ENCODE measurements at places on chromosomes 6 and 20.

- DNase-seq, result no peak
Measured at GRCh38 chr6:16256781-16257180, 18.4 kb downstream of the GMPR start.

DNA sequence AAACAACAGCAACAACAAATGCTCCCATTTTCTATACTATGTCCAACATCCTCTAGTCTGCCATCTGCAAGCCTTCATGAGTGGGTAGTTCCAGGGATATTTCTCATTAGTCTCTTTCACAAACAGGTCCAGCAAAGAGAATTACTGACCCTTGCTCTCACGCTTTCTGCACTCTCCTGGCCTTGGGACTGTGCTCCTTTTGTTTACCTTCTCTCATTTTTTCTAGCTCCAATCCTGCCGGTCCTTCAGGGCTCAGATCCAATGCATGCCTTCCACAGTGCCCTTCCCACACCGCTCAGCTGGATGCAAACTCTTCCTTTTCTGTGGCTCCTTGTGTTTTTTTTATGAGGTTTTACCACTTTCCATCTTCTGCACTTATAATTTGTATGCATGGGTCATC lies 47.2 kb downstream of the ADTRP start:
- peak; percentile 37 for DNase-seq

GRCh38 chr20:10502098-10502526 lies 67.0 kb downstream of the SLX4IP start:
- DNase-seq, result no peak

DNA sequence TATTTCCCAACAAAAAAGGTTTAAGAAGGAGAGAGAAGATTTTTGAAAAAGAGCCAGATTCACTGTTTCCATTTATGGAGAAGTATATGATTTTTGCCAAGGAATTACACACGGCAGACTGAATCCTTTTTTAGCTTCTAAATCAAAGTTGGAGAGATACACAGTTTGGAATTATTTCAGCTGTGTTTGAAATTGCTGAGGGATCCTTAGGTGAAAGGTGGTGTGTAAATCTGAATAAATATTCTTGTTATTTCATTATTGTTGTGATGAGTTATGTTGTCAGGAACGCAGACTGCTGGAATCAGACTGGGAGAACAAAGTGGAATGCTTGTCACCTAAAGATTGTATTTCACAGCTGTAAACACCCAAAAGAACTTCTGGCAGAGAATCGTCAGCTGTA lies 168.5 kb upstream of the AKIRIN2 start:
- DNase-seq, result no peak

GRCh38 chr6:51398793-51399192 lies 580.1 kb downstream of the TFAP2B start:
- no peak for DNase-seq

DNA sequence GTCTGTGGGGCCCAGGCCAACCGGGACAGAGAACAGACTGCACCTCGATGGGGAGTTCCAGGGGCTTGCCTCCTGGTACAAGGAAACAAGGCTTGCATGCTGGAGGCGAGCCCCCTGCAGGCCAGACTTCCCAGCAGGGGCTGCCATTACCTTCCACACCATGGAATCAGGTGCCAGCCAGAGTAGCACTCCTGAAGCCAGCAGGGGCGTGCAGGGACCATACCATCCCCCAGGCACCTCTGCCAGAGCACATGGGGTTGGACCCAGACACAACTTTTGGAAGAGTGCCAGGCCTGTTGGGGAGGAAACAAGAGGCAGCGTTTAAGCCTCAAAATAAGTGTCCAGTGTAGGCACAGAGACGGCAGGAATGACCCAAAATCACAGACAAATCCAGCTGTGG lies 6.5 kb downstream of the DDO start:
- DNase-seq, result no peak

DNA sequence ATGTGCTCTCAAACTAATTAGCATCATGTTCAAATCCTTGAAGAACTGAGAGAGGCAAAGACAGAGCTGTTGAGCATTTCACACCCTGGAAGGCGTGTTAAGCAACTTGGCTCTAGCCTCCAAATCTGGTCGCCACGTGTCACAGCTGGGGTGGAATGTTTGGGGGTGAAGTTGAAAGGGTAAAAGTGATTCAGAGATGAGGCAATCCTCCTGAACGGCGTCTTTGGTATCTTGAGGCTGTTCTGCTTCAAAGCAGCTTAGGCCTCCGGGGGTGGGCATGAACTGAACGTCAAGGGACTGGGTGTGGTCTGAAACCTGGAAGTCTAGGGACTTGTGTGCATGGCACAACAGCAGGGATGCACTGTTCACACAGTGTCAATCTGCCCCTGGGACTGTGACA lies 62.3 kb downstream of the TRAM2 start:
- peak; percentile 82 for DNase-seq

DNA sequence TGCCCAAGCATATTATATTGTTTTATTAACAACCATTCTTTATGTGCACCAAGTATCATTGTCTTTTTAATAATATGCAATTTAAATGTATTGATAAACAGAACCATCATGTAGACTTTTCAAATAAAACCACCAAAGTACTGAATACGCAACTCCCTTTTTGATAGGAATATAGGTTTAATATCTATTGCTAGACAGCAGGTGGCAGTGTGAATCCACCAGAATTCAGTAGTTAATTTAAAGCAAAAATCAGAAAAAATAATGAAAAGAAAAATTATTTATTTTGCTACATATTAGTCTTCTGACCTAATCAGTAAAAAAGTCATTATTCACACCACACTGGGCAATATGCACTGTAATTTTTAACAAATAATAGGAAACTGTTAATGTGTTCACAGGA lies 143.7 kb downstream of the KLHL32 start:
- DNase-seq, result no peak

DNA sequence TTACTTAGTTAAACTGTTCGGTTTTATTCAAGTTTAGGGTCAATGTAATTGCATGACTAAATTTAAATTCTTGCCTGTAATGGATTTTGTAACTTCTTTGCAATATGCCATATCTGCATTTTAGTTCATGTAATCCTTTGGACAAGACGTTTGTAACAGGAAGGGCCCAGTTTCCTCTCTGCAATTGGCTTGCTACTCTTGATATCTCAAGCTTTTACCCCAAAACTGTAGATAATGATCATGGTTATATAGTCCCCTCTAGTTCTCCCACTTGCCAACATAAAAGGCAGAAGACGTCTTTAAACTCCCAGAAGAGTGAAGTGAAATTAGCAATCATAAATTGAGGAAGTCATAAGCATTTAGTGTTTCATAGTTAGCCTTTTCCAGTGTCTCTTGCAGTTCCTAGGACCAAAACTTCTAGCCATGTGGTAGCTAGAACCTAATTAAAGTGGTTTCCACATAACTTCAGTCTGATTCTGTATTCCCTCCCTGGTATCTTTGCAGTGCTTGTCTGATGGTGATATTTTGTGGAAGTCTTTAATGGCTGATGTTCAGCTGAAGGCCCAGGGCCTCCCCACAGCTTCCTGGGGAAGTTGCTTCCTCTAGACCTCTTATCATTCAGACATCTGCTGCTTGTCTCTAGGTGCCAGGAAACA lies 117.8 kb upstream of the SUPT3H start:
- DNase-seq, result peak; percentile 56

GRCh38 chr20:62723351-62723750 lies 14.7 kb downstream of the NTSR1 start:
- no peak for DNase-seq

DNA sequence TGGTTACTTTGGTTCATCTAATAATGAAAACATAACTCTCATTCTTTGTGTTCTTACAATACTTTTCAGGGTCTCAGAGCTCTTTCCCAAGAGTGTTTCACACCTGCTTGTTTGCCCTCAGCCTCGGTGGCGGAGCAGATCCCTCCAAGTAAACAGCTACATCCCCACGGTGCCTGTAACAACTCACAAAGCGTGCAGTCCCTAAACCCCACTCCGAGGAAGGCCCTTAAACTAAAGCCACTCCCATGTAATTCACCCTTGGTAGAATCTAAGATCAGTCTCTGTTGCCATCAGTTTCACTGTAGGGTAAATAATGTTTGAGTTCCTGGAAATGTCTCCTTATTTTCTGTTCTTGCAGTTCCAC lies 101.1 kb downstream of the TFAP2A start:
- no peak for DNase-seq

- DNase-seq, result no peak
Measured at GRCh38 chr6:15285682-15286294, 39.9 kb downstream of the JARID2 start.

- no peak for DNase-seq
Measured at GRCh38 chr6:33571637-33572316, 8.3 kb downstream of the BAK1 start.

- no peak for DNase-seq
Measured at GRCh38 chr6:17633465-17634188, 33.5 kb downstream of the FAM8A1 start.

GRCh38 chr6:129209355-129209754 lies 326.4 kb downstream of the LAMA2 start:
- no peak for DNase-seq

GRCh38 chr20:3739926-3740451 lies 7.5 kb downstream of the HSPA12B start:
- no peak for DNase-seq

GRCh38 chr6:155291291-155291690 lies 23.0 kb downstream of the TFB1M start:
- DNase-seq, result no peak

- DNase-seq, result no peak
Measured at GRCh38 chr6:136014454-136015437, 163.2 kb downstream of the PDE7B start.

GRCh38 chr20:12371990-12372389 lies 454.3 kb downstream of the BTBD3 start:
- DNase-seq, result no peak

DNA sequence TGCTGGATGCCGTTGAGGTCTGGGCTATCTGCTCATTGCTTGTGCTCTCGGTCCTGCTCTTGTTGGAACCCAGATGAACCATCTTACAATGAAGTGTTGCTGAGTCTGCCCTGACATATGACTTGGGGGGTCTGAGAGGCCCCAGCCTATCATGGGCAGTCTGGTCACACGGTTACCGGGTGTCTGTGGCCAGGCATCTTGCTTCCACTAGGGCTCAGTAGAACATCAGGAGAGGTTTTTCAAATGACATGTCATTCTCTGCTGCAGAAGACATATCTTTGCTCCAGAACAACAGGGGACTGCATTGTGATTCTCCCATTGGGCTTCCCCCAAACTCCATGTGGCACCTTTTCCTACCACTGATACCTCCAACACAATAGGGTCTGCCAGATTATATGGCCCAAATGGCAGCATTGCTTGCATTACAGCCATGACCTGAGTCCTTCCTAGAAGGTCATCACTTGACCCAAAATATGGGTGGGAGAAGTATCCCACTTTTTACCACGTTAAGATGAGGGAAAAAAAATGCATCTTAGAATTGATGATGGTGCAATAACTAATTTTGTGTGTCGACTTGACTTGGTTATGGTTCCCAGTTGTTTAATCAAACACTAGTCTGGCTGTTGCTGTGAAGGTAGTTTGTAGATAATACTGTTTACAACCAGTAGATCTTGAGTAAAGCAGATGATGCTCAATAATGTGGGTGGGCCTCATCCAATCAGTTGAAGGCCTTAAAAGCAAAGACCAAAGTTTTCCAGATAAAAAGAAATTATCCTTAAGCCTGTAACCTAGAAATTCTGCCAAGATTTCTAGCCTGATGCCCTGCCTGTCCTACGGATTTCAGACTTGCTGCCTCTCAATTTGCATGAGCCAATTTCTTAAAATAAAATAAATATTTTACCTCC lies 241.0 kb downstream of the QKI start:
- DNase-seq, result no peak

DNA sequence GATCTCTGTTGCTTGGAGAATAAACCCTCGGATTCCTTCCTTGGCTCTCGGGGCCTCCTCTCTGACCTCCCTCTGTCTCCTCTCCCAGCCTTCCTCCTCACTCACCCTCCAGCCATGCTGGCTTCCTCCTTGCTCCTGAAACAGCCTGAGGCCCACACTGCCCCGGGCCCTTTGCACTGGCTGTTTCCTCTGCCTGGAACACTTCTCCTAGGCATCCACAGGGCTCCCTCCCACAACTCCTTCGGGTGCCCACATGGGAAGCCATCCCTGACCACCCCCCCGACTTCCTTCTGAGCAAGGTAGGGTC lies 87.7 kb downstream of the CEBPB start:
- no peak for DNase-seq

GRCh38 chr6:57302477-57302876 lies 15.0 kb upstream of the PRIM2 start:
- no peak for DNase-seq

DNA sequence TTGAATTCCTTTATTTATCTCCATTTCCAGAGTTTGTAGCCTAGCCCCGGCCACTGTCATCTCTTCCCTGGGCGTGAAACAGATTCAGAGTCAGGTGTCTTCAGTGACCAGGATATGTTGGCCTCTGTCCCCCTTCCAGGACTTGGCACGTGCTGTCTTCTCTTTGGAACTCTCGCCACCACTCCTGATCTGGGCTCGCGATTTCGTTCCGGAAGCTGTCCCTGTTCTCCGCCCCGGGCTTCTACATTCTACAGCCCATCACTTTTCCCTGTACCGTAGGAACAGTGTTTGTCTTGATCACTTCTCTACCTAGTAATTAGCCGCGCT lies 739 bp downstream of the GSS start:
- DNase-seq, result peak; percentile 65

DNA sequence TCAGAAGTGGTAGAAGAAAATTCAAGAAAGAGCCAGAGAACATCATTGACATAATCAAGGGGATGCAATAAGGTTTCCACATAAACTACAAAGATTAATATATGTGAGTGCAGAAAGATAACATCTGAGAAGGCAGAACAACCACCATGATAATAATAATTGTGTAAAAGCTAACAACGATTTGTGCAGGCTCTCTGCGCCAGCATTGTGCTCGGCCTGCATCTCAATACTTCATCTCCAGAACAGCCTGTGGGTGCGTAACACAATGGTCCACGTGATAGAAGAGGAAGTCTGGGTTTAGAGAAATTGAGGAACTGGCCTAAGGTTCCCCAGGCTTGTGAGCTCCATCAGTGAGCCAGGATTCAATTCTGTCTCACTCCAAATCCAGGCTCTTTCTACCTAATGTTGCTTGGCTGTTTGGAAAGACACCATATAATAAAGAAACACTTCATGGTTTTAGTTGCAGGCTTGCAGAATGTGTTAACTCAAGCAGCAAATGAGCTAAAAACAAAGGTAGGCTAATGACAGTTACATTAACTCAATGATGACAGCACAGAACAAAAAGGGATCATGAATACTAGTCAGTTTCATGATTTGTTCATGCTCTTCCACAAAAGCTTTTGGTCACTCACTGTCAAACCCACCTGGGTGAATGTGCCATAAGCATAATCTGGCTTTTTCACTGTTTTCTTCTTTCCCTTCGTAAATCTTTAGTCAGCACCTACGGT lies 71.2 kb downstream of the LY86 start:
- peak; percentile 95 for DNase-seq

- no peak for DNase-seq
Measured at GRCh38 chr6:498795-499231, 107.3 kb downstream of the IRF4 start.

DNA sequence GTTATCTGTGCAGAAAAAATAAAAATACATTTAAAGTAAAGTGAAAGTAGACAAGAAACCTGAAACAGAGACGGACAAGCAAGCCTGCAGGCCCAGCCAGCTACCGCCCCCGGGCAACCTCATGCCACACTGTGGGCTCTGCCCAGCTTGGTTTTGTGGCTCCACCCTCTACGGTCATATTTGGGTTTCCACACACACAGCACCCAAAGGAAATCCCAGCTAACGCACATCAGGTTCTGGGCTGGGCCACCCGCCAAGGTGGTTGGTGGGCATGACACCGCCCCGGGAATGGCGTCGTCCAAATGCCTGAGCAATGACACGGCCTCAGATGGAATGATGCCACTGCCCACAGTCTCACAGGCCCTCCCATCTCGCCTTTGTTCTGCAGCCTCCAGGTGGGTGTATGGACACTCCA lies 22.9 kb downstream of the FAM110A start:
- DNase-seq, result peak; percentile 49

Measured in suppressor macrophage (primary cell).